ENCODE measurements at places on chromosomes 3 and 15.

GRCh38 chr3:58041182-58041825, 33.1 kb downstream of the FLNB start:
- DNase-seq = no peak

- no peak for DNase-seq
Observed at GRCh38 chr3:74862476-74862875, 248.0 kb upstream of the CNTN3 start.

- no peak for DNase-seq
Observed at GRCh38 chr15:39267685-39268084, 313.2 kb upstream of the THBS1 start.

DNA sequence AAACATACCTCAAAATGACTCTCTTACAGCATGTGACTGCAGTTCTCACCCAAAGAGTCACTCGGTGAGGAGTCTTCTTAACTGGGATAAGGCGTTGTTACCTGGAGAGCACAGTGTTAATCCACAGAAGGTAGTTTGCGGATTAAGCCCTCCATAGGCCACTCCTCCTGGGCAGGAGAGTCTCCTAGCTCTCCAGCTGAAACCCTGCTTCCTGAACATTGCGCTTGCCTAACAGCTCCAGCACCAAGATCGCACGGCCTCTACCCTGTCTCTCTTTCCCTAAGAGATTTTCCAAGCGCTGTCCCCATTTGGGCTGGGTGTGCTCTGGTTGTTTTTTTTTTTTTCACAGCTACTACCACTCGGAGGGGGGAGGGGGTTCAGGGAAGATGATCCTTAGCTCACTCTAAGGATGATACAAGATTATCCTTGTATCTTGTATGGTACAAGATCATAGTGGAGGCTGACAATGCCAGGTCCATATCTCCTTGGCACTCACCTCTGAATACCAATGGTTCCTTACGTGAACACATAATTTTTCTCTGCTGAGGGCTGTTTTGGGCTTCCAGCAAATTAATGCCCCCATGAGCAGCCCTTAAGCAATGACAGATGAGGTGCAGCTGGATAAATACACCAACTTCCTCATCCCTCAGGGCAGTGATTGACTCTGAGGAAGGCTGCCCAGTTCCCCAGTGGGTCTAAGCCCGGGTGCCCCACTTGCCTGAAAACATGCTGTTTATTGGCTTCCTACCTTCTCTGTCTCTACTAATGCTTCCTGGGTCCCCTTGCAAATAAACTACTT, 185.2 kb upstream of the TSC22D2 start:
- no peak for DNase-seq

DNA sequence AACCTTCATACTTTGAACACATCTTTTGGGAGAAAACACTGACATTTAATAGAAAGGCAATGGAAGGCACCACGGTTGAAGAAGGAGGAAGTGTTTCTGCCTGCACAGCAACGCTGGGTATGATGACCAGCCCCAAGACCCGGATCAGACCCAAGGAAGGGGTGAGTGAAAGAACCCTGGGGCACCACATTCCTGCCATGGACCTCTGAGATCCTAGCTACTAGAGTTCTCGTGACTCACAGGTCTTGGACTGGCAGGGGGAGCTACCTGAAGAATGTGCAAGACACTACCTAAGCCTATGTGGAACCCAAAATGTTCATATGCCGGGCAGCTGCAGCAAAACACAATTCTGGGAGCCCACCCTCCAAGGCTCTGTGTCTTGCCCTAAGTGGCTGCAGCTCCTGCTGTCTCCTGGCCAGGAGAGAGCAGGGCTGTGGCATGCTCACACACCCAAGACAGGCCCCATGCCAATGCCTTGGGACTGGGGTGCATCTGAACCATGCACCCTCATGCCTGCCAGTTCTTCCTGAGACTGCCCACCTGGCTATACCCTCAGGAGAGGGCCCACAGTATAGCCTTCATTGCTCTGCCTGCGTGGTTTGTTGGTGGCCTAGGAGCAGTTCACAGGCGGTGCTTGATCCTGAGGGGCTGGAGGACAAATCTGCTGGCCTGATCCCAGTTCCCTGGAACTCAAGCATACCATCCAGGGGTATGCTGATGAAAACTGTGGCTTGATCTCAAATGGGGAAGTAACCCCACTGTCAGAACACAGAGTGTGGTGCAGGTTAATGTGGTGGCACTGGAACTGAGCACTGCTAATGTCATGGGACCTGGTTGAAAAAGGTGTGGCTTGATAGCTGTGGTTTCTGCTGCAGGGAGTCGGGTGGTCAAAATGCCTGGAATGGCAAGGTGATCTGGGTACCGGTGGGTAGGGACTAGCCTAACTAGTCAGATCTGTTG, 353.3 kb upstream of the ARHGEF26 start:
- no peak for DNase-seq
